Activated CD4-positive, alpha-beta T cell treated with anti-CD3 and anti-CD28 coated beads, Interleukin-2, amount 10 ng/mL, durations not matched to agents 7 days and 5 days (primary cell): ENCODE measurements at places on chromosomes 2 and 18. TPM values are rescaled to one million over a fixed set of nuclear protein-coding genes. Genes with fewer than 3 reads are reported as not detected.
A peak's percentile ranks its signal among the peaks of the same experiment; 100 is the strongest.

Gene NTSR2
- not detected for total RNA-seq

Gene POTEJ
- not detected for total RNA-seq

Gene ITGB6
- not detected for total RNA-seq

Gene FBXO15
- total RNA-seq: 0.54 TPM

Gene CRYGD
- total RNA-seq: not detected

Gene CNGA3
- total RNA-seq: not detected

Gene NPPC
- total RNA-seq: not detected

DNA sequence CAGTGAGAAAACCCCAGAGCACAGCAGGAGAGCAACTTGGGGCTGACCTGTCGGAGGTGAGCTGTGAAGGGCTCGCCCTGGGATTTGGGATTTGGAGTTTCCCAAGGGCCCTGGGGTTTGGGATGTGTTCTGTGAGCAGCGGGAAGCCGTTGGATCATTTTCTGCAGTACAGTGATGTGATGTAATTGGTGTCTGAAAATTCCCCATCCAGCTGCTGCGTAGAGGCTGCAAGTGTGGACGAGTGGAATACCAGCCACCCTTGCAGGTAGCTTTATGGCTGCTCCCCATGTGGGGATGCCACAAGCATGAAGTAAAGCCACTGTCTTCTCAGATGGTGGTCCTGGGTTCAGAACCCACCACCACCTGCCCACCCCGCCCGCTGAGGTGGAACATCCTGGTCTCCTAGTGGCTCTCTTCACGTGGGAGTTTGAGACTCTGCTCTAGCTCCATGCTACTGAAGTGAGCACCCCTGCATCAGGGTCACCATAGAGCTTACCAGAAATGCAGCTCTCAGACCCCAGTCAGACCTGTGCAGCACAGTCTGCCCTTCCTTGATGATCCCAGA lies 15.0 kb downstream of the IMPA2 start:
- no peak overlapping the region for H3K4me3 ChIP-seq
- no peaks in the 10 kb centered on the region for H3K36me3 ChIP-seq
- H3K27me3 ChIP-seq: no peaks in the 10 kb centered on the region
- peaks cover 23% of the 10 kb centered on the region for H3K4me1 ChIP-seq
- H3K27ac ChIP-seq: no peak overlapping the region

GRCh38 chr2:23692851-23693605 lies 233.9 kb downstream of the ATAD2B start:
- no peaks in the 10 kb centered on the region for H3K27me3 ChIP-seq
- H3K4me3 ChIP-seq: no peak overlapping the region
- no peaks in the 10 kb centered on the region for H3K4me1 ChIP-seq
- no peaks in the 10 kb centered on the region for H3K36me3 ChIP-seq

- no peaks in the 10 kb centered on the region for H3K36me3 ChIP-seq
- H3K4me1 ChIP-seq: no peaks in the 10 kb centered on the region
- no peak overlapping the region for H3K27ac ChIP-seq
- no peak for DNase-seq
- no peak overlapping the region for H3K4me3 ChIP-seq
These were observed 133.2 kb downstream of the NAPG start for GRCh38 chr18:10659000-10659399.

DNA sequence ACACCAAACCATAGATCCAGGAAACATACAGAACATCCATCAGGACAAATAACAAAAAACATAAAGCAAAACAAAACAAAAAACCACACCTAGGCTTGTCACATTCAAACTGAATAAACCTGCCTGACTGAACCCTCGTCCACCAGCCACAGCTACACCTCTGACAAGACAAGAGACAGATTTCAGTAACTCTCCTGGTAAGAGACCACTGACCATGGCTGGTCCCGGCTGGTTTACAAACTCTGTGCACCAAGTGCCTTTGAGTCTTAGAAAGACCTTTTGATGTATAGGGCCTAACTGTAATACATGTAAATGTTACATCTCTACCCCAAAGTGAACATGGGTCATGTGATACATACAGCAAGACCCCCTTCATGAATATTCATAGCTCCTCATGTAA lies 4.8 kb upstream of the SLC66A2 start:
- peaks cover 10% of the 10 kb centered on the region for H3K27me3 ChIP-seq
- H3K4me1 ChIP-seq: peaks cover 22% of the 10 kb centered on the region
- no peak overlapping the region for H3K4me3 ChIP-seq
- H3K27ac ChIP-seq: no peak overlapping the region

DNA sequence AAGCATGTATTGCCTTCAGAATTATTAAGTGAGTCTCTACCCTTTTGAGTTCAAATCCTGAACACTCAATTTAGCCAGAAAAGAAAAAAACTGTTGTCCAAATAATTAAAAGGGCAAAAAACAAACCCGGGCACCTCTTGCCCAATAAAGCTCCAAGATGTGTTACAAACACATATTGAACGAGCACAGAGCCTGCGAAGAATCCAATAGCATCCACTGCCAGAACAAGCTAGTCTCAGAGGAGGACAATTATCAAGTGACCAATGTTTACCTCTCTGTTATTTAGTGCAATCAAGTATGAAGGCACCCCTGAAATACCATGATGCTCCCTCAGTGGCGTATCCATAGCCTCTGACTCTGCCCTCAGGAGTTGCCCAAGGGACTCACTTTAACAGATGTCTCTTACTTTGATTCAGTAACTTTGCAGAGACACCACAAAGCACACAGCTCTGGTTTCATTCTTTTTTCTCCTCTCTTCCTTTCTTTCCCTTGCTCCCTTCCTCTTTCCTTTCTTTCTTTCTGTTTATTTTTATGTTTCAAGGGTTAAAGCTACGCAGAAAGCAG lies 93.5 kb upstream of the SPATS2L start:
- no peaks in the 10 kb centered on the region for H3K36me3 ChIP-seq
- DNase-seq: no peak
- H3K4me3 ChIP-seq: no peak overlapping the region
- no peaks in the 10 kb centered on the region for H3K4me1 ChIP-seq

DNA sequence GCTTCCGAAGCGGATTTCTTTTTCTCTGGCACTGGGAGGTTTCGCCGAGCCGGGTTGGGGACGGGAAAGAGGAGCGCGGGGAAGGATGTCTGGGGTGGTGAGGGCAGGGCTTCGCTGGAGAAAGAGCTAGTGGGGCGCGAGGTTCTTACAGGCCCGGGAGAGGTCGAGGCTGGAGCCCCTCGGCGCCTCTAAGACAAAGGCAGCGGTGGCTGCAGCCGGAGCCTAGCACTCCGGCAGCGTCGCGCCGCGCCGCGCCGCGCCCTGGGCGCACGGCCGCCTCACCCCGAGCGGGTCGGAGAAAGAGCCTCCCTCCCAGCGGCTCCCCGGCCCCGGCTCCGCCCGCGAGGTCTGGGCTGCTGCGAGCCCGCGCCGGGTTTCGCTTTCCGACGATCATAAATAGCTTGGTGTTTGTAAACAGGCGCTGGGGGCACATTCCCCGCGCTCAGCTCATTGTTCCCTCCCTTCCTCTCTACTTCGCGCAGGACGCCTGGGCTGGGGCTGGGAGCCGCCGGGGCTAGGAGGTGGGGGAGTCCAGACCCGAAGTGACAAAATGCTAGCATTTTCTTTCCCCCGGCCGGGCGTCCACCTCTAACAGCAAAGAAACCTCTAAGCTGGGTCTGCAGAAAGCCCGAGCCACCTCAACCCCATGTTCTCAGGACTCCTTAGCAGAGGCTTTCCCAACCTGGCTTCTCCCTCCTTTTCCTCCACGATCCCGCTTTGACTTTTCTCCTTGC lies 813 bp upstream of the MEIS1 start:
- peak overlapping the region; percentile 71 for H3K4me3 ChIP-seq
- H3K27ac ChIP-seq: no peak overlapping the region
- peaks cover 84% of the 10 kb centered on the region for H3K27me3 ChIP-seq
- peak; percentile 26 for DNase-seq
- peaks cover 18% of the 10 kb centered on the region for H3K4me1 ChIP-seq
- H3K36me3 ChIP-seq: no peaks in the 10 kb centered on the region

DNA sequence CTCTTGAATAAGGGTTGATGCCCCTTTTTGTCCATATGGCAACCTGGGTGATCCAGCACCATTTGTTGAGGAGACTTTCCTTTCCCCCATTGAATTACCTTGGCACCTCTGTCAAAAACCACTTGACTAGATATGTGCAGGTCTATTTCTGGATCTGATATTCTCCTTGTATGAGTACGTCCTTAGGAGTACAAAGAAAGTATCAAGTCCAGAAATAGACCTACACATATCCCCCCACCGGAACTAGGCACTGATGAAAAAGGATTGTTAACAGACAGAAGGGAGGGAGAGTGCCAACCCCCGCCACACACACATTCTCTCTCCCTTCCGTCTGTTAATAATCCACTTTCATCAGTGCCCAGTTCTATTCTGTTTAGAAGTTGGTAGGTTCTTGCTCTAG lies 225.0 kb downstream of the TMEM163 start:
- no peak overlapping the region for H3K4me3 ChIP-seq
- peaks cover 11% of the 10 kb centered on the region for H3K27me3 ChIP-seq
- H3K36me3 ChIP-seq: no peaks in the 10 kb centered on the region
- DNase-seq: no peak

GRCh38 chr2:197304556-197305011 lies 6.0 kb downstream of the ANKRD44 start:
- H3K4me1 ChIP-seq: peaks cover 76% of the 10 kb centered on the region
- peak overlapping the region; percentile 89 for H3K4me3 ChIP-seq
- H3K27me3 ChIP-seq: no peaks in the 10 kb centered on the region
- peaks cover 68% of the 10 kb centered on the region for H3K36me3 ChIP-seq
- H3K27ac ChIP-seq: peak overlapping the region; percentile 92

DNA sequence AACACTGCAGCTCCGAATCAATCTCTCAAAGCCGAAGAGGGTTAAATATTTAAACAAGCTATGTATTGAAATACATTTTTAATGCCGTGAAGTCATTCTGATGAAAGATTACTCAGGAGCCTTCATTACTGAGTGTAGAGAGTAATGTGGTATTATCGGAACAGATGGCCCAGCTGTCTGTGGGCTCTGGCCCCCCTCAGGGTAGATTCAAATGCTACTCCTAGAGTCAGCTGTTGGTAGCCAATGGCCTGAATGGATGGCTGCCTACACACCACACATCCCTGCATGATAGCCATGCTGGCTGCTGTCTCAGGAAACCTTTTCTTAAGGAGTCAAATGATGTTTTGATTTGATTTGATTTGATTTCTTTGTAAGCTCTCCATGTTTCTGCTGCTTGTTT lies 732.3 kb upstream of the CELF4 start:
- no peak overlapping the region for H3K4me3 ChIP-seq
- H3K36me3 ChIP-seq: no peaks in the 10 kb centered on the region
- H3K27me3 ChIP-seq: no peaks in the 10 kb centered on the region
- H3K4me1 ChIP-seq: no peaks in the 10 kb centered on the region
- no peak overlapping the region for H3K27ac ChIP-seq
- no peak for DNase-seq

GRCh38 chr2:85330839-85331636 lies 3.2 kb upstream of the TGOLN2 start:
- peaks cover 18% of the 10 kb centered on the region for H3K36me3 ChIP-seq
- H3K4me1 ChIP-seq: peaks cover 18% of the 10 kb centered on the region
- no peak overlapping the region for H3K27ac ChIP-seq
- H3K4me3 ChIP-seq: no peak overlapping the region
- no peak for DNase-seq

GRCh38 chr2:48607307-48608014 lies 10.2 kb upstream of the GTF2A1L start:
- H3K36me3 ChIP-seq: no peaks in the 10 kb centered on the region
- peaks cover 8% of the 10 kb centered on the region for H3K27me3 ChIP-seq
- H3K4me3 ChIP-seq: no peak overlapping the region
- no peak for DNase-seq
- no peak overlapping the region for H3K27ac ChIP-seq
- no peaks in the 10 kb centered on the region for H3K4me1 ChIP-seq

GRCh38 chr2:125581557-125581956 lies 1074.4 kb upstream of the GYPC start:
- no peak for DNase-seq
- no peak overlapping the region for H3K4me3 ChIP-seq
- H3K4me1 ChIP-seq: no peaks in the 10 kb centered on the region

- no peak for DNase-seq
- H3K4me1 ChIP-seq: peaks cover 61% of the 10 kb centered on the region
- H3K27ac ChIP-seq: no peak overlapping the region
- no peak overlapping the region for H3K4me3 ChIP-seq
- H3K36me3 ChIP-seq: peaks cover 70% of the 10 kb centered on the region
These were observed 34.2 kb downstream of the KLF7 start for GRCh38 chr2:207131594-207131993.

- no peak for DNase-seq
- H3K4me1 ChIP-seq: peaks cover 3% of the 10 kb centered on the region
- no peak within 1 kb of the TSS for H3K27ac ChIP-seq
- peak within 1 kb of the TSS; percentile 13 for H3K4me3 ChIP-seq
These were observed at the start of gene NOTO for GRCh38 chr2:73202156-73203054. Gene NOTO, plus strand, starts transcription at chr2:73202574. Its CDS starts 93 bp downstream, at chr2:73202667.

GRCh38 chr2:232873909-232874641 lies 4.0 kb downstream of the SNORC start:
- no peaks in the 10 kb centered on the region for H3K36me3 ChIP-seq
- peaks cover 7% of the 10 kb centered on the region for H3K4me1 ChIP-seq
- DNase-seq: no peak
- no peak overlapping the region for H3K4me3 ChIP-seq
- H3K27me3 ChIP-seq: peaks cover 15% of the 10 kb centered on the region

DNA sequence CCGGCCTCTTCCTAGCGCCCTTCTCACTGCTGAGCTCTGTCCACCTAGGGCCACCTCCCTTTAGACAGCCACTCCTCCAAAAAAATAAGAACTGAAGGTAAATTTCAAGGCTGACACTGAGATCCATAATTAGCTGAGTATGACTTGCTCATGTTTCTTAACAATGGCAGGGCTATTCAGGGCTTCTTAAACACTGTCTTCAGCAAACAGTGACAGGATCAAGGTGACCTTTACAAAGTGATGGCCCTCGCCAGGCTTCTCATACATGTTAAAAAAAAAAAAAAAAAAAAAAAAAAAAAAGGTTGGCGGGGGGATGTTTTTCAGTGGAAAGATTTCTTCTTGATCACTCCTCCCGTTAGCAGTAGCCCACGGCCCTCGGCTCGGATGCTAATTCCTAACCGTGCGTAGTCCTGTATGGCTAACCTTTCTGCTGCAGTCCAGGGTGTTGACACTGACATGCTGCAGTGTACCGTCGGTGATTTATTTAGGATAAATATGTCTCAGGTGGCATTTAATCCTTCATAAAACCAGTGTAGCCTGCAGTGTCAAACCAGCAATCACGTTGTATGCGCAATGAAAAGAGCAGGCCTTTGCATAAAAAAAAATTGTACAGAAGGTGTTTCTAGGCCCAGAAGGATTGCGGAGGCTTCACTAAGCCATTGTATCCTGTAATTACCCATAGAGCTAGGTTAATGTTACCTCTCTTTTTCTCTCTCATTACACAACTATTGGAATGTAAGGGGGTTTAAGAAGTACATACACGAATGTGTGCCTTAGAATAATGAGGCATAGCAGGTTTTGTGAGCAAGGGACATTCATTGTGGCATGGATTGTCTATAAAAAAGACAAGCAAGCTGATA lies 142.7 kb downstream of the PTGR3 start:
- H3K36me3 ChIP-seq: peaks cover 6% of the 10 kb centered on the region
- DNase-seq: no peak
- no peak overlapping the region for H3K4me3 ChIP-seq
- H3K4me1 ChIP-seq: peaks cover 24% of the 10 kb centered on the region
- no peaks in the 10 kb centered on the region for H3K27me3 ChIP-seq

- no peaks in the 10 kb centered on the region for H3K36me3 ChIP-seq
- no peaks in the 10 kb centered on the region for H3K4me1 ChIP-seq
- no peak overlapping the region for H3K4me3 ChIP-seq
- DNase-seq: no peak
These were observed 79.2 kb upstream of the COL5A2 start for GRCh38 chr2:189258616-189259365.
